KG1 (cell line): ENCODE measurements at places on chromosomes 13 and 19.

GRCh38 chr13:37067874-37068273, 8.4 kb upstream of the SUPT20H start:
- no peak for DNase-seq

DNA sequence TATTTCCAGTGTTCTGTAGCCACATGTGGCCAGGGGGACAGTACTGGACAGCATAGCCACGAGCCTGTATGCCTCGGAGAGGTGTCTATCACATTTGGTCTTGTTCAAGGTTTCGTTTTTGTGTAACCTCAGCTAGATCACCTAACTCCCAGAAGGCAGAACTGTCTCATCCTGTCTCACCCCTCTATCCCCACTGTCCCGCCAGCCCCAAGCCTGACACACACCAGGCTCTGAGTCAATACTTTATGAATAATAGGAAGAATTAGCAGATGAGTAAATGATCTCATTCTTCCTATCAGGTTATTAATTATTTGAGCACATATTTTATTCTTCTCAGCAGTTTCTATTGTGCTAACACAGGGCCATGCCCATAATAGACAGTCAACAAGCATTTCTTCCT, 132.2 kb downstream of the NUFIP1 start:
- no peak for DNase-seq

DNA sequence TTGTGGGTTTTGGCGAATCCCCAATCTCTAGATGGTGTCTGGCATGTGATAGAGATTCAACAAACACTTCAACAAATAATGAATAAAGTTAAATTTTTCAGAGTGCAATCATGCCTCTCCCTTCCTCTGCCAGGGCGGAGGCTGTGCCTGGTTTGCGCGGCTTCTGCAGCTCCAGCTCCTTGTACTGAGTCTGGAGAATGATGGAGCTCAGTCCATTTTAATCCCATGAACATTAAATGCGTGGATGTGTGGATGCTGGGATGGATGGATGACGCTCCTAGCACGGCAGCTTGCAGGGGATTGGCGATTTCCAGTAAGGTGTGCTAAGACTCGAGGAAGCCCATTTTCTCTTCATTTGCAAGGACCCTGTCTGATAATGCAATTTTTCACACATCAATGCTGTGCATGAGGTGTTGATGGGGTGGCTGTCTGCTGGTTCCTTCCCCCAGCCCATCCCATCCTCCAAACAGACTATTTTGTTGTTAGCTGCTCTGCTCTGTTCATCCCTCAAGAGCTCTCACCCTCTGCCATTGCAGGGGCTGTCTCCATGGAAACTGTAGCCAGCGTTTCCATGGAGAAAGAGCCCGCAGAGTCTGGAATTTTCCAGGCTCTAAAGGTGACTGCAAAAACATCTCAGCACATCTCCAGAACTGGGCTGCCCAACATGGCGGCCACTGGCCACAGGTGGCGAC, 92.6 kb upstream of the PEG3 start:
- no peak for DNase-seq

DNA sequence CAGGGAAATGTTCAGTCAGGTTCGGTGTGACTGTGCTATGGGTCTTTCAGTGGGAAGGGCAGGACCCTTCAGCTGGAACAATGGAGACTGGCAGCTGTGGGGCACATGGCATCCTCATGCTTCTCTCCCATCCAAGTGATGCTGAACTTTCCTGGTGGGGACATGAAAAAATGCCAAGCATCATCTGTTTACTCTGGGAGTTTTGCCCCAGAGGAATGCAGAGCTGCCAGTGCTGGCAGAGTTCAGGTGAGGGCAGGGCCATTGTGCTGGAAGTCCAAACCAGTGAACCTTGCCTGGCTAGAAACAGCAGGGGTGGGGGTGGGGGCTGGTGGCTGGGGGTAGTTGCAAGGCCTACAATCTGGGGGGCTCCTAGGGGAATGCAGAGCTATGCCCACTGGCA, 1320.6 kb downstream of the PCDH9 start:
- DNase-seq: no peak

- no peak for DNase-seq
These were observed 20.3 kb upstream of the SPC24 start for GRCh38 chr19:11175920-11176319.

- no peak for DNase-seq
These were observed 112.6 kb downstream of the KCNRG start for GRCh38 chr13:50127726-50128291.

DNA sequence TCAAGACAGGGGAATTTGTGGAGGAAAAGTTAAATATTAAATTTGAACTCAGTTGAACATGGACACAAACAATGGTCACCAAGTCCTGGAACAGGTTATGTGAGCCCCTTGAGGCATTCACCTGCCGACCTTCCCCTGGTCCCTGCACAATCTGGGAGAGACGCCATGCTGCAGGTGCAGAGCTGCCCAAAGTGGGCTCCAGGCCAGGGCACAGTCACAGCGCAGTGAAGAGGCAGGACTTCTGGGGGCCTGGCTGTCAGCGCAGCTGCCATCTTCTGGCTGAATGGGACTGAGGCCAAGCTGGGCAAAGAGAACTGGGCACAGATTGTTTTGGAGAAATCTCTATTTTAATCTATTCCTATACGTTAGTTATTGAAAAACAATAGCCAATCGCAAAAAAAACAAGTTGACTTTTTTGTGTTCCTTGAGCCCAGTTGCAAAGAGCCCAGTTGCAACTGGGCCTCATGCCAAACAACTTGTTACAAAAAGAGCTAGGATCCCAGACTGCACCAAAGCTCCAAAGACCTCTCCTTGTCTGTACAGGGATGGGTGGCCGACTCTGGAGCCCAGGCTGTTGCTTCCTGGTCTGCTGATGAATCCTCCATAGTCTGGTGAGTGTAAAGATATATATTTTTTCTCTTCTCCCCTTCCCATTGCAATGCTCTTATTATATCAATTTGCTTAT, 1.2 kb upstream of the ZNF626 start:
- no peak for DNase-seq

DNA sequence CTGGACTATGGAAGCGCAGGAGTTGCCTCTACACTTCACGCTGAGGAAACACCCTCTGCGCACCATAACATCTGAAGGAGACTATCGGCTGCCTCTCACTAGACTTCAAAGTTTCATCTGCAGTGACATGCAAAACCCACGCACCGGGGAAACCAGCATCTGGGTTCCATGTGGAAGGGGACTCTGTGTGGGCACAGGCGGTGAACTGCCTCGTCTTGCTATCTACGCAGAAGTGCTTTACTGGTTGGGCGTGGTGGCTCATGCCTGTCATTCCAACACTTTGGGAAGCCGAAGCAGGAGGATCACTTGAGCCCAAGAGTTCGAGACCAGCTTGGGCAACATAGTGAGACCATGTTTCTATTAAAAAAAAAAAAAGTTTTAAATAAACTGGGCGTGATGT, 116.4 kb downstream of the STK24 start:
- no peak for DNase-seq

GRCh38 chr13:102928941-102929675, 83.3 kb downstream of the ERCC5 start:
- DNase-seq: no peak

DNA sequence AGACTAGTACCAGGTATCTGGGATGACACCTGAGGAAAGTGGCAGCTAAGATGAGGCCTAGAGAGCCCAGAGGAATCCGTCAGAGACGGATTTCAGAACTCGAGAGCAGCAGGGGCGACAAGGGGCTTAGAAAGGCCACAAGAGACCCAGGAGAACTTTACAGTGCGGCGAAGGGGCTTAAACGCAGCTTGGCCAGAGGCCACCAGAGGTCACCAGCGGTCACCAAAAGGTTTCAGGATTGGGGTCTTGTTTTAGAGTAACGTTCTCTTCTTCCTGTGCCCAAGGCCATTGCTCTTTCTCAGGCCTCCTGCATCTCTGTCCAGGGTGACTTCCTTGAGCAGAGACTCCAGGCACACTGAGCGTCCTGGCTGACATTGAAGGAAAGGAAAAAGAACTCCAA, 2.2 kb downstream of the ZSCAN22 start:
- no peak for DNase-seq

DNA sequence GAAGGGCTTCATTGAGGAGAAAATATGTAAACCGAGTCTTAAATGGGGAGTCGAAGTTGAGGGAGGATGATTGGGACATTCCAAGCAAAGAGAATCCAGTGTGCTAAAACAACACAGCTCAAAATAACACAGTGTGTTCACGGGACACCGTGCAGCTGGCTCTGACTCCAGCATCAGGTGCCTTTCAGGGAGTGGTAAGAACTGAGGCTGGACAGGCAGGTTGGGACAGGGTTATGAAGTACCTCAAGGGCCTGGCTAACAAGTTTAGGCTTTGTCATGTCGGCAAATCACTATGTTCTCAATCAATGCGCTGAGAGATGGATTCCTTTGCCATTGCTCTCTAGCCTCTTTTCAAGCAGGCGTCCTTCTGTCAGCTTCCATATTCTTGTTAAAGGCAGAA, 27.5 kb upstream of the WDFY2 start:
- DNase-seq: no peak

GRCh38 chr13:113777311-113778260, 18.6 kb downstream of the TMEM255B start:
- DNase-seq: no peak

DNA sequence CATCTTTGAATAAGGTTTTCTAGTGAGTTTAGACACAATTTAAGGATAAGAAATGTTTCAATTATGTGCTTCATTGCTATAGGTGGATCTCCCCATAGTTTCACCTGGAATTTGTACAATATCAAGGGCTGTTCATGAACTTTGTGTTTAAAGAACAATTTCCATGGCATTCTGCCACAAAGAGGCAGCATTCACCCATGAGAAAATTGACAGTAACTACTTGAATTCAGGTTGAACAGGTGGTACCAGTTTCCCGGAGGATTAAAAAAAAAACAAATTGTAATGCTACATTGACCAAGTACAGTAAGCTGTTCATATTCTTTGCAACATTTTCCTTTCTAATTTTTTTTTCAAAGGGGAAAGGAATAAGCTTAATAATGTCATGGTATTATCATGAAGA, 9.1 kb downstream of the SLITRK5 start:
- no peak for DNase-seq

- no peak for DNase-seq
These were observed 58.3 kb downstream of the TM9SF2 start for GRCh38 chr13:99559560-99559959.

DNA sequence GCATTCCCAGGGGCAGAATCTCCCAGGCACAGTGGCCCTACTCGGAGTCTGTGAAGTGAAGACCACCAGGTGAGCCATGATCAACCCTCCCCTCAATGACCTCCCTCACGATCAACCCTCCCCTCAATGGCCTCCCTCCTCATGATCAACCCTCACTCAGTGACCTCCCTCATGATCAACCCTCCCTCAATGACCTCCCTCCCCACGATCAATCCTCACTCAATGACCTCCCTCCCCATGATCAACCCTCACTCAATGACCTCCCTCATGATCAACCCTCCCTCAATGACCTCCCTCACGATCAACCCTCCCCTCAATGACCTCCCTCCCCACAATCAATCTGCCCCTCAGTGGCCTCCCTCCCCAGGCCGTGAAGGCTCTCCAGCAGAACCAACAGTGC, 32.1 kb downstream of the SBNO2 start:
- DNase-seq: no peak

- no peak for DNase-seq
These were observed 491.0 kb downstream of the FGF9 start for GRCh38 chr13:22161871-22162270.

- DNase-seq: no peak
These were observed 8.2 kb downstream of the CAPN12 start for GRCh38 chr19:38736036-38736412.

- DNase-seq: peak; percentile 35
These were observed 656 bp downstream of the PCCA start for GRCh38 chr13:100089465-100090032.

DNA sequence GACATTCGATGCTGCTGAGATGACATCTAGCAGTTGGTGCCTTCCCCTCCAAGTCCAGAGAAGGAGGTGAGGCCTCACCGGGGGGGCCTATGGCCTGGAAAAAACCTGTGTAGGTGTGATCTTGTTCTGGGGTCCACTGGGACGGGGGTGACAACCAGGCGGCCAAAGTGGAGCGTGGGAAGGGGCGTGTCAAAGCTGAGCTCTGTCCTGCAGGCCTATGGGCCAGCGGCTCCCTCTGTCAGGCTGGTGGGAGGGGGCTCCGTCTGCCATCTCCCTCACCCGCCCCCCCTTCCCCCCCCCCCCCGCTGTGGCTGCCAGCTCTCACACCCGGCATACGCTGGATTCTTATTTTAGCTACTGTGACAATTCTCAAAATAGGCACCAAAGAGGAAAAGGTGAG, 56.7 kb upstream of the UQCRFS1 start:
- no peak for DNase-seq

- no peak for DNase-seq
These were observed 2.5 kb downstream of the TIMM50 start for GRCh38 chr19:39483141-39483540.

DNA sequence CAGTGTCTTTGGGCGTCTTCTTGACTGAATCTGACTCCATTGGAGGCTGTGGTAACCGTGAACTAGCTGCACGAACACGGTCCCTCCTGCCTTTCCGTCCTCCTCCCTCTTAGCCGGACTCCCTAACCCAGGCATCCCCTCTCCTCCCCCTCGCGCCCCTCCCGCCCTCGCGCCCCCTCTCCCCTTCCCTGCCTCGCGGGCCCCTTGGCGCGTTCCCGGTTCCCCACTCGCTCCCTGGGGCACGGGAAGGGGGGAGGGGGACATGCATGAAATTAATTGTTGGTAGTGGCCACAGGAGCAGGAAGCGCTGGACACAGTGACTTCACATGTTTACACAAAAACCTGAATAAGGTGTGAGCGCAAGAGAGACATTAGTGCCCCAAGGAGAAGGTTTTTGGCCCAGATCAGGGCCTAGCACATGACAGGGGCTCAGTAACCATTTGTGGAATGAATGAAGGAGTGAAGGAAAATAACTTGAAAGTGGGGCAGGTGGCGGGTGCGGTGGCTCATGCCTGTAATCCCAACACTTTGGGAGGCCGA, 279 bp downstream of the DMRTC2 start:
- DNase-seq: no peak

GRCh38 chr19:5050067-5050656, 81.2 kb downstream of the KDM4B start:
- no peak for DNase-seq

- DNase-seq: no peak
These were observed 141.4 kb downstream of the KCNRG start for GRCh38 chr13:50156561-50157127.

- DNase-seq: no peak
These were observed 42.3 kb downstream of the DEDD2 start for GRCh38 chr19:42174958-42175734.

- DNase-seq: no peak
These were observed 67.0 kb downstream of the LATS2 start for GRCh38 chr13:20994441-20994821.
